ENCODE measurements at places on chromosomes 11 and 22.

DNA sequence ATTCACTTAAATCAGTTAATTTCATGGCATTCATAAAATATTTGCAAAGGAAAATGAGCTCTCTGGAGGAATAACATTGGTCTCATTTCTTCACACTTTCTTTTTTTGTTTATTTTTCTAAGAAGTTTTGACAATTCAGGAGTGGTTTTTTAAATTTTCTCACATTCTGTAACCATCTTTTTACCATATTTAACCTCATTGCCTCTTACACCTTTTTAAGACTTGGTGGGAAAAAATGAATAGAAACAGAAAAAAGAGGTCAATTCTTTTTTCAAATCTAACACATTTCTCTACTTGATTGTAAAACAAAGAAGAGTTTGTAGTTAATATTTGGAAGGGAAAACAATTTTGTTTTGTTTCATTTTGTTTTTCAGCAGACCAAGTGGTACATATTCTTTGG is 1034.7 kb upstream of the RAG2 start:
- no peak for DNase-seq

- DNase-seq, result no peak
Observed at GRCh38 chr11:11313902-11314692, 39.0 kb downstream of the CSNK2A3 start.

- no peak for DNase-seq
Observed at GRCh38 chr11:45917286-45917622, 423 bp downstream of the PEX16 start.

DNA sequence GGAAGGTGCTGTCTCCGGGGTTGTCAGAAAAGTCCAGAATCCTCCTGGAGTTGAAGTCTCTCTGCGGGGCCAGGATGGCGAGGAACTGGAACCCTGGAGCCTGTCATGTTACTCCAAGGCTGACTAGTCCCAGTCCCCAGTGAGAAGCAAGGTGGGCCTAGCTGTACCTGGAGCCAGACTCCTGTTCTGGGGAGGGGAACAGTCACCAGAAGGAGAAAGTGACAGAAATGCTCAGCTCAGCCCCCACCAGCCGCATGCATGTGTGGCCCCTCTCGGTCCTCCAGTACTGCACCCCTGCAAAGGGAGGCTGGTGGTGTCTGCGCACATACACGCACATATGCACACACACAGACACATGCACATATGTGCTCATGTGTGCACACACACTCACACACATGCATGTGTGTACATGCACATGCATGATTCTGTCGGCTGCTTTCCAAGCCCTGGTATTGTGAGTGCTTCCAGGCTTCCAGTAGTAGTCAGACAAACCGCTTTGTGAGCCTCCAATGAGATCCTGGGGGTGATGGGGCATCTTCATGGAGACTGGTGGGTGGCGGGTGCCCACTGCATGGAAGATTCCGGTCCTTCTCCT is 54.3 kb downstream of the RTL6 start:
- DNase-seq, result no peak

- no peak for DNase-seq
Observed at GRCh38 chr11:6653097-6653496, 2.5 kb downstream of the DCHS1 start.

DNA sequence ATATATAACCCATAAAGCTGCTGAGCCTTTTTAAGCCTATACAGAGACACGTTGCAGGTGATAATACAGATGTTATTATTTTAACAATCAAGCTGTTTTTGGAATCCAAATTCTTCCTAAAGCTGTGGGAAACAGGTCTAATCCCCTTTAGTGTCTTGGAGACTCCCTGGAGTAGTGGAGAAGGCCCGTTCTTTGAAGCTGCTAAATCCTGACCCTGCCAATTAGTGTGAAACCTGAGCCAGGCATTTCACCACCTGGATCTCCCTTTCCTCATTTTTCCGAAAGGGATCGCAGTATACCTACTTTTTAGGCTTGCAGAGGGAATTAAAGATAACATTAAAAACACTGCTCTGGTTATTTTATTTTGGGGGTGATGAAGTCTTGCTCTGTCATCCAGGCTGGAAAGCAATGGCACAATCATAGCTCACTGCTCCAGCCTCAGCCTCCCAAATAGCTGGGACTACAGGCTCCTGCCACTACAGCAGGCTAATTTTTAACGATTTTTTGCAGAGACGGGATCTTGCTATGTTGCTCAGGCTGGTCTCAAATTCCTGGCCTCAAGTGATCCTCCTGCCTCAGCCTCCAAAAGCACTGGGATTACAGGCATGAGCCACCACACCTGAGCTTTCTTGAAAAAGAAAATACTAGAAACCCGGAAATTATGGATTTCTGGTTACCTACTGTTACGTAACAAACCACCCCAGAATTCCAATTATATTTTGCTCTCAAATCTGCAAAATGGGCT is 1.7 kb upstream of the EIF4ENIF1 start:
- no peak for DNase-seq
